ENCODE measurements at places on chromosomes 2 and 18.

GRCh38 chr2:182883451-182883850, 17.0 kb upstream of the FRZB start:
- no peak for DNase-seq

GRCh38 chr18:79502782-79503181, 107.1 kb downstream of the NFATC1 start:
- no peak for DNase-seq

GRCh38 chr2:223460774-223461211, 141.4 kb downstream of the SCG2 start:
- no peak for DNase-seq

- DNase-seq, result no peak
Observed at GRCh38 chr2:177679611-177680605, 287.3 kb downstream of the AGPS start.

GRCh38 chr2:190530248-190530900, 4.1 kb downstream of the NEMP2 start:
- no peak for DNase-seq

GRCh38 chr2:137888845-137889244, 75.4 kb upstream of the HNMT start:
- DNase-seq, result peak; percentile 45

DNA sequence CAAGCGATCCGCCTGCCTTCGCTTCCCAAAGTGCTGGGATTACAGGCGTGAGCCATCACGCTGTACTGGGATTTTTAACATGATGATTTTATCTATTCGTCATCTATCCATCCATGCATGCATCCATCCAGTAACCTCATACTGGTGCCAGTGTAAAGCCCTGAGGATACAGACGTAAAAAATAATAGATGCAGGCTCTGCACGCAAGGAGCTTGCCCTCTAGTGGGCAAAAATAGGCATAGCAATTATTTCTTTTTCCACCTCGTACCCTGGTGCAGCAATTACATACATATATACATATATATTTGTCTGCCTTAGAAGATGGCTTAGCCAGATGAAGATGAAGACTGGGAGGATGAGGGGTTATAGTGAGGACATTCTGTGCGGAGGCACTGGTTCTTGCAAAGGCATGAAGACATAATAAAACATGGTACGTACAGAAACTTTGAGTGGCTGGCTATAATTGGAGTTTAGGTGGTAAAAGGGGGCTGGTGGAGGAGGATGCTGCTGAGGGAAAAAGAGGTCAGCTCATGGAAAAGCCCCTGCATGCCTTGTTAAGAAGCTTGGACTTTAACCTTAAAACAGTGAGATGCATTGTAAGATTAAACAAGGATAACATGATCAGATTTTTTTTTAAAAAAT, 19.6 kb upstream of the RPIA start:
- DNase-seq, result no peak

DNA sequence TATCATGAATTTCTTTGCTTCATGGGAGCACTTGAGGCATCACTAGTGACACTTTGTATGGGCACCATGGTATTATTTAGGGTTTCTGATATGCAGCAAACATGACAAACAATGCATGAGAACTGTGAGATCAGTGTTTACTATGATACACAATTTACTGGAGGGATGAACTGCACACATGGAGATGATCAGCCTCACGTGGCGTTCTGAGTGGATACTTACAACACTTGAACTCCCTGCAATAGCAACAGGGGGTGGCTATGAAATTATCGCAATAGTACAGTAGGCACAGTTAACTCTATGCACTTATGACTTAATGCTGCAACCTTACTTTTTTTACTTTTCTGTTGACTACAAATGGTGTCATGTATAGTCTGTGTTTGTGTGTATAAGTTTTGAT, 18.5 kb upstream of the UGT1A8 start:
- no peak for DNase-seq

DNA sequence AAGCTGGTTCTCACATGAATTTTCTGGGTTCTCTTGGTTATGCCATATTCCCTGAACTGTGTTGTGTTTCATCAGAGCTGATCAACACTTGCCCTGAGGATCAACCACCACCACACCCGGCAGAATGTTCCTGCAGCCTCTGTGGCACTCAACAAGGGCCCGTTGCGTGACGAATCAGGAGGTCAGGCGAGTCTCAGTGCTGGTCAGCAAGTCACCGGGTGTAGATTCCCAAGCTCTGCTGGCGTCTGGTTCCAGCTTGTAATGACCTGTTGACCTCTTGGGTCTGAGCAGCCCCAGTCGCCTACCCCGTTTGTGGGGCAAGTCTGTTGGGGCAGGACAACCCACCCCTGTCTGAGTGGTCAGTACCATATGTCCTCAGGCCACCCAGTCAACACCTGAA, 46.0 kb downstream of the ADCY3 start:
- no peak for DNase-seq

- no peak for DNase-seq
Observed at GRCh38 chr2:175984846-175985245, 17.2 kb downstream of the LNPK start.

GRCh38 chr2:33354981-33355380, 121.5 kb upstream of the RASGRP3 start:
- no peak for DNase-seq

DNA sequence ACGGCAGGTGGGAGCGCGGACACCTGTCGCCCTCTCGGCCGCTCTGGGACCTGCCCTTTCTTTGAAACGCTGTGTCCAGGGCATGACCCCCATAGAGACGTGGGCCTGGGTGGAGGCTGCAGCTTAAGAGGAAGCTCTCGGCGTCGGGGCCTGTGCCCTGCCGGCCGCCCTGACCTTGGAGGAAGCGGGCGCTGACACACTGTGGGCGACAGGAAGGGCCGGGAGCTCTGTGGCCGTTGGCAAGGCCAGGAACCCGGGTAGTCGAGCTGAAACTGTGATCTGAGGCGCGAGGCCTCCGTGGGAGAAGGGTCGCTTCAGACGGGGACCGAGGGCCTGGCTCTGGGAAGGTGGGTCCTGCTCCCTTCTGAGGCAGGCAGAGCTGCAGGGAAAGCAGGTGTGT, 28.2 kb downstream of the KCNG2 start:
- no peak for DNase-seq

DNA sequence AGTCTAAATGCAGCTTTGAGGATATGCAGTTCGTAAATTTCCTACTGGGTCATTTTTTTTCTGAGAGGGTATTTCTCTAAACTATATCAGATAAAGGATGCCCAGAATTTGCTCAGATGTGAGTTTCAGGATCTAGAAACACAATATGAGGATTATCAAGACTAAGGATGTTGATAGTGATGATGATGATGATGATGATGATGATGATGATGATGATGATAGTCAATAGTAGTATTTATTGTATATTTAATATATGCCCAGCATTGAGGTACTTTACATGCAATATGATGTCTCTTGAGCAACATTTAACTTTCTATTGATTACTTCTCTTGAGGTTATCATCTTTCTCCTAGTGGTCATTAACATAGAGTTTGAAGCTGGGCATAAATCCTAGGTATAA, 222.1 kb upstream of the NRP2 start:
- DNase-seq, result no peak

DNA sequence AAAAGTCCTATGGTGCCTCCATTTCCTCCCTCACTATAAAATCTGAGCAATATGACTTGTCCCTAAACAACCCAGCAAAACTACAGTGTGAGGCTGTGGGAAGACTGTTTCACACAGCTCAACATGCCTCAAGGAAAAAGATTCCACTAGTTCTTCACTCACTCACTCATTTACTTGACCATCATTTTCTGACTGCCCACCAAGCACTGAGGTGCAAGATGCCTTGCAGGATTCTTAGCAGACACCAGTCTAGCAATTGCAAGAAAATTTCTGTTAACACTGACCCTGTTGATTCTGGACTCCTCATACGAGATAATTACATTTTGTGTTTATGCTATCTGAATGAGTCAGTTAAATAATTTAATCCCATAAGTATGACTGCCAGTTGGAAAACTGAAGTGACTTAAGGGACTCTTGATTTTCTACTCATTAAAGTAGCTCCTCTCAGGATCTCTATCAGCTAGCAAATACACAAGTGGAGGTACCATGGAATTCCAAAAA, 51.9 kb upstream of the PCBP1 start:
- DNase-seq, result no peak

- no peak for DNase-seq
Observed at GRCh38 chr2:56519806-56520205, 336.0 kb downstream of the CCDC85A start.

GRCh38 chr18:45355944-45356520, 259.2 kb upstream of the SLC14A2 start:
- no peak for DNase-seq

GRCh38 chr18:69895066-69896047, 52.3 kb downstream of the CD226 start:
- DNase-seq, result no peak

DNA sequence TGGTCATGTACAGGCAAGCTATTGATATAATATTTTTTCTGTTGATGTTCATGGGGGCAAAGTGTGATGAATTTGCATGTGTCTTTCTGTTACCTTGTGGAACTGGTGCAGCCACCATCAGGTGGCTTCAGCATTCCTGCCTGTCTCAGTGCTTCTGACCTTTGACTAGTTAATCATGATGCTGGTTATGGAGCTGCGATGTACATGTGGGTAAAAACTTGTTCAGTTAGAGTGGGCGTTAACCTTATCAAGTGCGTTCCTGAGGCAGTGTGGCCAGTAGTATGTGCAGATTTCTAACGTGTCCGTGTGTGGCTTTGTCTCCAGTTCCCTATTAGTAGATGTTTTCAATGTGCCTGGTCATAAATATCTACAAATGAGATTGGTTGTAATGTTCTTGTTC, 127.4 kb upstream of the ZSWIM2 start:
- no peak for DNase-seq

DNA sequence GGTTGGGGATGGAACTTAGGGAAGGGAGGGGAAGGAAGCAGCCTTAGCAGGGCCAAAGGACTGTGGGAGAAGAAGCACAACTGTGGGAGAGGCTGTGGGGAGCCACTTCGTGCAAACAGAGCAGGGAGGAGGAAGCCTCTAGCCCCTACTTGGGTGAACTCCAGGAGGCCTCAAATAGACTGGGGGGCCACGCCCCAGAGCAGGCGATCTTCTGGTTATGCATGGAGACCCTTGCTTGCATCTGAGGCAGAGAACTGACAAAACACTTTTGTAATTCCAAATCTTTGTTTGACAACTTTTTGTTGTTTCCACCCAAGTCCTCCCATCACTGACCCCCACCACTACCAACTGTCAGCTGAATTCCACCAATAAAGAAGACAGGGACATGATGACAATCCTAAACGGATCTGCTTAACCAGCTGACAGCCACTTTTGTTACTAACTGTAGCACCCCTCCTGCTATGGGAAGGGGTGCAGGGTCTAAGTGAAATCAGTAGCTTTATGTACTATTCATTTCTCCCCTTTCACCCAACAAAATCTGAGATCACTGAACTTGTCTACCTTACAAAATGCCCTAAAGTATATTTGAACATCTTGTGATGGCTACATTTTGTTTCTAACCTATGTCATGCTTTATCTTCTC, 80.5 kb upstream of the CPO start:
- no peak for DNase-seq

GRCh38 chr2:78132391-78133370, 610.5 kb upstream of the LRRTM4 start:
- DNase-seq, result no peak

DNA sequence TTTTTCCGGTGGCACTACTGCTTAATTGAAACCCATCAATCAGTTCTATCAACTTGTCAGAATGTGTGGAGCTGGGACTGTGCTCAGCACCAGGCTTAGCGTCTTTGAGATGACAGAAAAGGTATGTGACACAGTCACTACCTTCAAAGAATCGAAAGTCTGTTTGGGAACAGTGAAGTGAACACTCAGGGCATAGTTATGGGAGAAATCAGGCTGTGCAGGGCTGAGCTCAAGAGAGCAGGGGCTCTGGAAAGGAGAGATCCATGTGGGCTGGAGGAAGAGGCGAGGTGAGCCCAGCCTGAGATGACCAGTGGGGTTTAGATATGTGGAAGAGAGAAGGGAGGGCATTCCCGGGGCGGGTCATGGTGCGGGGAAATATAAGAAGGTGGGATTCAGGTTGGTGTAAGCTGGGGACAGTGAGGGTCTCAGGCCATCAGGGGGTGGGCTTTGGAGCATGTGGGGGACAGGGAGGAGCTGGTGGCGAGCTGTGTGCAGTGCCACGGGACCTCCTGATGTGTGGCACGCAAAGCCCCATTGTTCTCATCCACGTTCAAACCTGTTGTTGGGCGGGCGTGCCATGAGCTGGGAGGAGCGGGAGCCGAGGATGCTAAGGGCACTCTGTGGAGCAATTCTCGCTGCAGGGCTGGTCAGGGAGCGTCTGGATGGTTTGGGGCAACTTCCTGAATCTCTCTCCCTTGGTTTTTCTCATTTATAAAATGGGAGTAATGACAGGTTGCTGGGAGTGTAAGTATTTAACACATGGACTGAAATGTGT, 72.5 kb downstream of the VAPA start:
- DNase-seq, result no peak

GRCh38 chr2:199994371-199994770, 39.0 kb downstream of the MAIP1 start:
- no peak for DNase-seq

GRCh38 chr2:144372410-144373080, 147.4 kb downstream of the ZEB2 start:
- no peak for DNase-seq

DNA sequence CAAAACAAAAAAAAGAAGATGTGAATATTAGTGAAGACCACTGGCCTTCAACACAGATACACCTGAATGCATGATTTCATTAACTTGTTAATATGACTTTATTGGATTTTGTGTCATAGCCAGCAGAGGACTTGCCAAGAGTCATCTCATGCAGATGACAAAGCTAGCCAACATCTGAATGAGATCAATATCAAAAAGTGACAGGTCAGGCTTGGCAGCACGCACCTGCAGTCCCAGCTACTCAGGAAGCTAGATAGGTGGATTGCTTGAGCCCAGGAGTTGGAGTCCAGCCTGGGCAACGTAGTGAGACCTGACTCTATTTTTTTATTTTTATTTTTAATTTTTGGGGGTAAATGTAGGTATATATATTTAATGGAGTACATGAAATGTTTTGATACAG, 54.5 kb upstream of the TGIF1 start:
- DNase-seq, result no peak

DNA sequence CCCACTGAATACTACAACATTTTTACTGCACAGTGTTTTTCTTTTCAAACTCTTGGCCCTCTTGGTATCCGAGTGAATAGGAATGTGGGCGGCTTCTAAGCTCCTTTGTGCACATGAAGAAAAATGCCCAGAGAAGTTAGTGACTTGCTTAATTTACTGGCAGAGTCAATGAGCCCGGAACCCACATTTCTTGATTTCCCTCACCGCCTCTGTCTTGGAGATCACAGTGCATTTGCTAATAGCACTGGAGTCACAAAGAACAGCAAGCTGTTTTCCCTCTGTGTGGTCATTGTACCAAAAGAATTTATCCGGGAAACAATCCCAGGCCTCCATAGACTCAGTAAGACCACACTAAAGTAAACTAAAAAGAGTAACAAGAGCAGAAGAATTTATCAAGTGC, 18.9 kb downstream of the STON1 start:
- DNase-seq, result no peak

DNA sequence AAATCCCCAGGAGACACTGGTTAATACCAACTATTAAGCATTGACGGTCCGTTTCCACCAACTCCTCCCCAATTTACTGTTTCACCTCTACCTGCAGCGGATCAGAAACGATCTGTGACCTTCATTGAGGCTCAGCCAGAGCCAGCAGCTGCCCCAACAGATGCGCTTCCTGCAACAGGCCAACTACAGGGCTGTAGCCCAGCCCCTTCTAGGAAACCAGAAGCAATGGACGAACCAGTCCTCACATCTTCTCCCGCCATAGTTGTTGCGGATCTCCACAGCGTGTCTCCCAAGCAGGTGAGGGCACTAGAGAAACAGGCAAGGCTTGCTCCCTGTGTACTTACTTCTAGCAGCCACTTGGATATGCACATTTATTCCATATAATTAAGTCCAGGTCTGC, 8.5 kb upstream of the RPE start:
- DNase-seq, result no peak

- no peak for DNase-seq
Observed at GRCh38 chr2:149735237-149735958, 147.8 kb upstream of the MMADHC start.

All from mesothelial cell of epicardium (in vitro differentiated cells).